ENCODE measurements at places on chromosomes 5 and 9. TPM values are rescaled to one million over a fixed set of nuclear protein-coding genes. Genes with fewer than 3 reads are reported as not detected.

The MYORG gene
- polyA plus RNA-seq, result 9.1 TPM

DNA sequence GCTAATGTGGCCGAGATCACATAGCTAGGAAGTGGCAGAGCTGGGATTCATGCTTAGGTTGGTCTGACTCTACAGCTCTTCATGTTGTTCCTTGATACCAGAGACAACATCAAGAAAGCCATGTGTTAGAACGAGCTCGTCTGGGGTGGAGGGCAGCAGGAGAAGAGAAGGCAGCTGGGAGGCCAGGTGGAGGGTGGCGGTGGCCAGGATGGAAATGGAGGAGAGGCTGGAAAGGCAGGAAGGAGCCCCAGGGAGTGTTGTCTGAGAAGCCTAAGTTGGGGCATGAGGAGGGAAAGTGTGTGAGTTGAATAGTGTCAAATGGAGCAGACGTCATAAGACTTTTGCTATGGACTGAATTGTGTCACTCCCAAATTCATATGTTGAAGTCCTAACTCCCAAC is 315.3 kb downstream of the GADD45G start:
- no peak for DNase-seq

The FOXD4L6 gene
- not detected for polyA plus RNA-seq

GRCh38 chr5:94422812-94423211 is 195.6 kb downstream of the KIAA0825 start:
- no peak for DNase-seq

GRCh38 chr9:18077941-18078678 is 395.8 kb upstream of the ADAMTSL1 start:
- DNase-seq, result no peak

The TLX3 gene
- polyA plus RNA-seq, result not detected

The GCNT4 gene
- polyA plus RNA-seq, result 15.4 TPM

- DNase-seq, result no peak
These were observed 798 bp downstream of the MEGF9 start for GRCh38 chr9:120713257-120714087.

The ZDHHC11B gene
- polyA plus RNA-seq, result 3.3 TPM

DNA sequence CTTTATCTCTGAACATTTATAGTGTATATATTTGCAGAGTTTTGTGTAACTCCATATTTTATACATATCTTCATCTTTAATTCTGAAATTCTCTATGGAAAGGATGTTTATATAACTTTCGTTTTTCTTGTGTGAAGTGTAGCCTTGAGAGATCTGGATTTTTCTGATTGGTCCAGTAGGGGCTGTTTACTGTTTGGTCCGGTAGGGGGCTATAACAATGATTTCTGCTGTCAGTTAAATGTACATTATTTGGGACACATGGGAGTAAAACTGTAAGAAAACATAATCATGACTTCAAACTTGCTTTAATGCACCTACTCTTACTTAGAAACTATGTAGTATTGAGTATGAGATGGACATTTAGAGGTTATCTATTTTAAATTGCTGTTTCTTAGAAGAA is 527.1 kb upstream of the ARRDC3 start:
- DNase-seq, result no peak

The QRFP gene
- 0.29 TPM for polyA plus RNA-seq

GRCh38 chr5:154477382-154478223 is 424 bp downstream of the HAND1 start:
- DNase-seq, result no peak

DNA sequence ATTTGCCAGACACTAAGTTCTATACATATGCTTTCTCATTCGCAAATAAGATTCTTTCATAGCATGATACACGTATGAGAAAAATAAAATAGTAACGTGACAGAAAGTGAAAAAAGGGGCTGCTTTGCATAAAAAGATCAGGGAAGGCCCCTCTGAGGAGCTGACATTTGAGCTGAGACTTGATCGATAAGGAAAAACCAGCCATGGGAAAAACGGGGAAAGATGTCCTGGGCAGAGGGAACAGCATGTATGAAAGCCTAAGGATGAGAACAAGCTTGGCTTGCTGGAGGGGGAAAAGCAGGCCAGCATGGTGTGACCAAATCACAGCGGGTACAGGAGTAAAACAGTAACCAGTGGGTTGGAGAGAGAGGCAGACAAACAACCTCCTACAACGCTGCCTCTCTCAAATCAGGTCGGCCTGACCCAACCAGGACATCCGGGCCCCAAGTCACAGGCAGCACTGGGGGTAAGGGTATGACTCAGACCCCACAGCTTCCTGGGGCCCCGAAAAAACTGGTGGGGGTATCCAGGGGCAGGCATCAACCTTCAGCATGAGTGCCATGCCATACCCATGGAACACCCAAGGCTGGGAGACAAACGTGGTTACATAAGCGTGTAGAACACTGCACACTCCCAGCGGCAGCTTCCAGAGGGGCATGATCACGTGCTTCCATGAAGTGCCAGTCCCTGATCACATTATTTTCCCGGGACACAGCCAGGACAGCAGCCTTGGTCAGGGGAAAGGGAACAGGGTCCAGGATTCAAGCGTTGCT is 2.2 kb downstream of the TNIP1 start:
- no peak for DNase-seq

GRCh38 chr5:153793699-153794098 is 245.0 kb downstream of the FAM114A2 start:
- no peak for DNase-seq

DNA sequence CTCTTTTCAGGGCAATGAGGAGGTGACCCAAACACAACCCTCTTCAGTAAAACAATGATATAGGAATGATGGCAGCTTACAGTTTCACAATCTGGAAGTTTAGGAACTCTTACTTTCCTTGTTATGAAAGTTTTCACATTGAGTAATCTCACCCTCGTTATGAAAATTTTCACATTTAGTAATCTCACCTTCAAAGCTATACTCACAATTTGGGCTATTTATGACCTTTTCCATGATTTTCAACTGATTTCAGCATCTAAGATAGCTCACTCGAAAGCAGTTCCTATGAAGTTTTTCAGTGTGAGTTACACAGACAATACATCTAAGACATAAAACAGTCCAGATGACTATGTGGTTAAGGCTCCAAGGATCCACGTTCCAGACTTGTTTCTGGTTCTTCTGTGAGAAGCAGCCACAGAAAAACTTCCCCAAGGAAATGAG is 57.1 kb downstream of the FOXD1 start:
- no peak for DNase-seq

DNA sequence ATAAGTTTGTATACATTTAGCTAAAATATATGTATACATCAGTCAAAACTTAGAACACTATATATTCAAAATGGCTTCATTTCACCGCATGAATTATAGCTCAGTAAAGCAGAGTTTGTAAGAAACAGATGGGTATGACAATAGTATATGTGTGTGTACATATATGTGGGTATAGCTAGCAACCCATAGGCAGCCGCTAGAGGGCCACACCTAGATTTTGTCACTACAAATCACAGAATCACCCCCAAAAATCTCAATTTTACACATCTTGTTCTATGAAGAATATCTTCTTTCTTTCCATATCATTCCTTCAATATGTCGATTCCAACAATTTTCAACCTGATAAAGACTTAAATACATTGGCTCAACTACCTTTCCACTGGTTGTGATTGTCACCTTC is 357.8 kb upstream of the CCNG1 start:
- DNase-seq, result no peak

GRCh38 chr5:135986891-135987401 is 32.2 kb upstream of the LECT2 start:
- no peak for DNase-seq

The SERF1A gene
- 14.7 TPM for polyA plus RNA-seq

DNA sequence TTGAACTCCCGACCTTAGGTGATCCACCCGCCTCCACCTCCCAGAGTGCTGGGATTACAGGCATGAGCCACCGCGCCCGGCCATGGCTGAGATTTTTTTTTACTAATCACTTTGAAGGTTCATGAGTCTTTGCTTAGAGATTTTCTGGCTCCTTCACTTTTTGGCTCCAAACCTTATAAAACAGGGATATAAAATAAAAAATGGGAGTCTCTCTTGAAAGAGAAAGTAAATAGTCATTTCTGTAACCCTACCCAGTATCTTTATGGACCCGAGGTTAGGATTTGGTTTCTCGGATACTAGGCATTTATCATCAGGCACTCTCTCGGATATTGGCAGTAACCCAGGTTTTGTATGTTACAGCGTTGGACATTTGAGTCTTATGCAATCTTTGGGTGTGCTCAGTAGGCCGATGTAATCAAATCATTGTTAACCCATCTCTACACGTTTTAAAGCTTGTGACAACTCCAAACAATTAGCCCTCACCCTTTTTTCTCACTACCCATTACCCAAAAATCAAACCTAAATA is 25.3 kb downstream of the STXBP1 start:
- no peak for DNase-seq

DNA sequence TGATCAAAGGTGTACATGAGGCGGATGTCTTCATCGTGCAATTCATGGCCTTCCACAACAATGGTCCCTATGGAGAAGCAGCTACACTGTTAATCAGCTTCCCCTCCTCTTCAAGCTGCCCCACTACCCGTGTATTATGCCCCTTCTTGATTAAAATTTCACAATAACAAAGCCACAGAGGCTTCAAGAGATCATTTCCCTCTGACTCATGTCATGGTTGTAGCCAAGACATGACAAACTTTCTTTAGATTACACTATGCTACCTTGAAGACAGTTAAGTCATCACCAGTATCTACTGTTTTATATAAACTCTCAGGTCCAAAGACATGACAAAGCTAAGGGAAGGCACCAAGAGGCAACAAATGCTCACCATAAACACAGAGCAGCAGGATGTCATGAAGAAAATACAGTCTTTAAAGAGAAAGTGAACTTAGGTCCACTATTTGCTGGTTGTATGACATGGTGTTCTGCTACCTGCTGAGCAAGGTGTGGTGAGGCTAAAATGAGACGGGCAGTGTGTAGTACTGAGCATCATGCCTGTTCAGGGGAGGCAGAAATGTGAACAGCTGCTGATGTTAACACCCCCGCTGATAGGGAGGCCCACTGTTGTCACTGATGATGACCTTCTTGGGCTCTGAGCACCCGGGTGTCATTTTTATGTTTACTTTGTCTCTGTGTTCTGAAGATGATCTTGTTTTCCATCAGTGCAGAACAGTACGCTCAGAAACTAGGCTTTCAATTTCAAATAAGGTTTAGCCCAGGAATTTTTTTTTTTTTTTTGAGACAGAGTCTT is 48.3 kb downstream of the IARS1 start:
- DNase-seq, result no peak

DNA sequence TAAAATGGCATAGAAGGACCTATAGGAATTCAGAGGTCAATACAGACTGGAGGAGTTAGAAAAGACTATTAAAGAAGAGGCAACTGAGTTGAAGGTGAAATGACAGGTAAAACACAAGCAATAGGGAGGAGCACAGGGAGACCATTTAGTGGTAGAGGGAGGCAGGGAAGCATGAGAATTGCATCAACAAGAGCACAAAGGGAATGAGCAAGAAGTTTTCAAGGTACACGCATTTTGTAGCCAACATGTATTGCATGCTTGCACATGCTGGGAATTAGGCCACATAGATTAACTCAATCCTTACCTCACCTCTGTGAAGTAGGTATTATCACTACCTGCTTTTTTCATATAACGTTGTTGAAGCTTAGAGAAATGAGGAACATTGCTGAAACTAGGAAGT is 42.3 kb downstream of the PLPP1 start:
- DNase-seq, result no peak

- no peak for DNase-seq
These were observed 416.5 kb downstream of the TAF11L14 start for GRCh38 chr5:18050776-18051175.

DNA sequence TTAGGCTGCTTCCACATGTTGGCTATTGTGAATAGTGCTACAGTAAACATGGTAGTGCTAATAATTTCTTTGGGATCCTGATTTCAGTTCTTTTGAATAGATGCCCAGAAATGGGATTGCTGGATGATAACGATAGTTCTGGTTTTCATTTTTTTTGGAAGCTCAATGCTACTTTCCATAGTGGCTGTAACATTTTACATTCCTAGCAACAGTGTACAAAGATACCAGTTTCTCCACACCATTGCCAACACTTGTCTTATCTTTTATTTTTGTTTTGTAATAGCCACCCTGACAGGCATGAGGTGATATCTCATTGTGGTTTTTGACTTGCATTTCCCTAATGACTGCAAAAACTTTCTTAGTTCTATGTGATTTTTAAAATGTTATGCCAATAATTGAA is 68.8 kb upstream of the LRRC70 start:
- no peak for DNase-seq

DNA sequence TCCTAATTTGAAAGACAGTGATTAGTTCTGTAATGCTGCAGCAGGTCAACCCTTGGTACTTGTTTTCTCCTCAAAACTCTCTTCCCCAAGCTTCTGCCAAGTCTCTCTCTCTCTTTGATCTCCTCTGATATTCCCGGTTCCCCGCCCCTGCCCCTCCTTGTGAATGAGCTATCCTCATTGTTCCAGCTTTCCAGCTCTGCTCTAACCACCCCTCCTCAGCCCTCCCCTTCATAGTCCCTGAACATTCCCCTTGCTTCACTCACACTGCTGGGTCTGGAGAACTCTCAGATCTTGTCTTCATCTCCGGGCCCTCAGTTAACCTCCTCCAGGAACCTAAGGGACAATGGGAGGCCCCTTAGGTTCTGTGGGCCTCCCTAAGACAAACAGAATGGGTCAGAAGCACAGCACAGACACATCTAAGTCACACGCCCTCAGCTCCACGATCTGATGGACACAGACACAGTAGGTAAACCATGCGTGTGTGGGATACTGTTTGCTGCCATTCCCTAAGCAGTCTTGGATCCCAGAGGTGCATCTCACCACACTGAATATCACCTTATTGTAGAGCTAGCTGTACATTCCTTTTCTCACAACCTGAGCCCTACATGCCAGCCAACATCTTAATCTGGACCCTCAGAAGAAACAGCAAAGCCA is 17.4 kb upstream of the LARP1 start:
- DNase-seq, result no peak

GRCh38 chr5:116448870-116449427 is 125.7 kb downstream of the SEMA6A start:
- DNase-seq, result no peak

DNA sequence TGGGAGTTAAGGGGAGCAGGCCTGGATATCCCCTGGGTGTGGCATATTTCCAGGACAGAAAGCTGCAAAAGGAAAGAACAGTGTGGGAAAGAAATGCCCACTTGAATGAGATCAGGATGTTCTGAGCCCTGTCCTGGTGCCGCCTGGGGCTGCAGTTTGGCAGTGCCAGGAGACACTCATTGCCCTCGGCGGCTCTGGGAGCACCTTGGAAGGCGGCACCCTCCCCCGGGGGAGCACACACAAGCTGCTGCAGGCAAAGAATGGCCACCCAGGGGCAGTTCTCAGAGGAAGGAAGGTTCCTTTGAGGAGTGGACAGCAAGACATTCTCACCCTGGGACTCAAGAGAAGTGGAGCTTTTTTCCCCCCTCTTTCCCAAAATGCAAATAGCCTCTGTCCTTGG is 305.3 kb downstream of the NTRK2 start:
- no peak for DNase-seq

The TAF11L10 gene
- not detected for polyA plus RNA-seq

GRCh38 chr5:53257806-53258373 is 148.3 kb upstream of the MOCS2 start:
- DNase-seq, result no peak

The GBGT1 gene
- polyA plus RNA-seq, result 3.3 TPM

The LCN1 gene
- not detected for polyA plus RNA-seq
